ENCODE measurements at places on chromosomes 5 and 9.

- DNase-seq = no peak
Observed at GRCh38 chr9:134889386-134890154, 9.0 kb downstream of the FCN2 start.

DNA sequence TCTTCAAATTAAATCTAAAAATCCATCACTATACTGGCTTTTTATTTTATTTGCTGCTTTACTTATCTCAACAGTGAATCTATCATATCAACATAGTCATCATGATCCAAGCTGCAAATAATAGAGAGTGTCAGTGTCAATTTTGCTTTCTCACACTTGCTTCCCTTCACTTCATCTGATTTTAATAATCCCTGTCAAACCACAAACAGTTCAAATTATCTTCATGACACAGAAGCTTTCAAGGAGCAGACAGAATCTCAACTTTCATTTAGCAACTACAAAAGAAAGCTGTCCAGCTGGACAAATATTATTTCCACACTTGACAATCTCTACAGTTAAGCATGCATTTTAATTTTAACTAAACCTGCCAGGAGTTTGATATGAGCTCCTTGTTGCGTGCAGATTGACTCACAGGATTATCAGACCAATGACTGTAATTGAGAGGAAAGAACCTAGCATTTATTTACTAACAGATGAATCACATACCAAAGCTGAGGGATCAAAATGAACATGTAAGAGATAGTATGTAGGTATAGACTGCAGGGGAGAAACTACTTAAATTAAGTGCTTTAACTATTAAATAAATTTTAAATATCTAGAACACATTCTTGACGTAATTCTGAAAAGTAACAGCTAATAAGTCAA is 56.0 kb downstream of the KIAA0825 start:
- no peak for DNase-seq

- no peak for DNase-seq
Observed at GRCh38 chr5:150178262-150178661, 11.6 kb upstream of the SLC6A7 start.

GRCh38 chr5:149175346-149176105 is 34.2 kb downstream of the ABLIM3 start:
- no peak for DNase-seq

DNA sequence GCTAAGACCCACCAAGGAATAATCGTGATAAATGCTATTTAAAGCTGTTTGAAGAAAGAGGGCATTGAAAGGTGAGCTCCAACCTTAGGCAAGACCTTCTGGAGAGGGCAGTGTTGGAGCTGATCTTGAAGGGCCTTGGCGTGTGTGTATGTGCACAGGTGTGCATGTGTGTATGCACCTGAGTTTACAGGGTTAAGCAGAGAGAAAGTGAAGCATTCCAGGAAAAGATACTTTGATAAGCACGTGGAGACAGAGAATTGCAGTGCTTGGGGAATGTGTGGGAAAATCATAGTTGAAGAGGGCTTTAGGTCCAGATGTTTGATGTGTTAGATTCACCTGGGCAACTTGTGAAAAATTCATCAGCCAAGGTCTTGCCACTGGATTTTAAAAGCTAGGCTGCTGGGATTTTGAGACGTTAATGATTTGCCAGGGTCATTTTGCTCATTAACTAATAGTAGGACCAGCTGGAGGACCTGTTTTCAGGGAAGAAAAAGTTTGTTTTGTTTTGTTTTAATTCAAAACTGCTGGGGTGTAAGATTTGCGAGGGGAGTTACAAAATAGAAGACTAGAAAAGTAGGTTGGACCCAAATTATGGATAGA is 78.3 kb upstream of the ANKRD55 start:
- no peak for DNase-seq

DNA sequence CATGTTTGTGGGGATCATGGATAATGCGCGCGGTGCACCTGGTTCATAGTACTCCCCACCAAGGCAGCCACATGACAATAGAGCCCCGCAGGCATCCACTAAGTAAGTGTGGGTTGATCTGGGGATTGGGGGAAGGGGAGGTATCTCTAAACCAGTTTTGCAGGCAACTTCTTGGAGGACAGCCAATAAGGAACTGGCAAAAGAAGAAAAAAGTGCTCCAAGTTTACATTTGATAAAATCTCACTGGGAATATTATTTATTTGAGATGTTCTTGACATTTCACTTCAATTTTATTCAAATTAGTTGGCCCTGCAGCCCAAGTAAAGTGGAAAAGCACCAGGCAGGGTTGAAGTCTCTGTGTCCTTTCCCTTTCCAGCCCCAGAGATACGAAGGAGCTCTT is 8.5 kb downstream of the FBP1 start:
- peak; percentile 95 for DNase-seq

- DNase-seq = no peak
Observed at GRCh38 chr5:167696558-167697314, 594.7 kb upstream of the WWC1 start.

DNA sequence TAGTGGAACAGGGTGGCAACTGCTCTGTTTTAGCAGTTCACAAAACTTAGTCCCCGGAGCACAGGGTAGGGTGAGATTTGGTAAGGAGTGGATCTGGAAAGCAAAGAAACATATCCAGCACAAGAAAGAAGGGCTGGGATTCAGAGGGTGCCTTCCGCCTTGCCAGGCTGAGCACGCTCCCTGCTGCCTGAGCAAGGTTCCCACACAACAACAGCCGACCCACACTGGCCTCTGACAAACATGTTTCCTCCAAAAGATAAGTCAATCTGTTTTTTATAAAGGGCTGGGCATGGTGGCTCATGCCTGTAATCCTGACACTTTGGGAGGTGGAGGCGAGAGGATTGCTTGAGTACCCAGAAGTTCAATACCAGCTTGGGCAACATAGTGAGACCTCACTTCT is 45.8 kb downstream of the RAB3C start:
- no peak for DNase-seq

GRCh38 chr9:111902391-111903139 is 6.0 kb downstream of the UGCG start:
- no peak for DNase-seq

DNA sequence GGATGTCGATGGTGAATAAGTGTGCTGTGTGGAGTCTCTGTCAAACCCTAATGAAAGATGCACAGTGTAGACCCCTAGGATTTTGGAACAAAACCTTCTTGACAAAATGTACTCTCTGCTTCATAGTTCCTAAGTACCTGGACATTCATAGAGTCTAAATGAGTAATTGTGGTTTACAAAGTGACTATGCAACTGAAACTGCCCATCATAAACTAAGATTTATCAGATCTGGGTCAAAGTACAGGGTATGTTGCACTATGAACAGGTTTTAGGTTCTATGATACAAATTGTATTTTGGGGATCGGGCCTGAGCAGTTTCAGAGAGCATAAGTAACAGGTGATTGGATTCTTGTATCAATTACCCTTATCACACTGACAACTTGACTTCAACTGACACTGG is 79.4 kb downstream of the LURAP1L start:
- no peak for DNase-seq

DNA sequence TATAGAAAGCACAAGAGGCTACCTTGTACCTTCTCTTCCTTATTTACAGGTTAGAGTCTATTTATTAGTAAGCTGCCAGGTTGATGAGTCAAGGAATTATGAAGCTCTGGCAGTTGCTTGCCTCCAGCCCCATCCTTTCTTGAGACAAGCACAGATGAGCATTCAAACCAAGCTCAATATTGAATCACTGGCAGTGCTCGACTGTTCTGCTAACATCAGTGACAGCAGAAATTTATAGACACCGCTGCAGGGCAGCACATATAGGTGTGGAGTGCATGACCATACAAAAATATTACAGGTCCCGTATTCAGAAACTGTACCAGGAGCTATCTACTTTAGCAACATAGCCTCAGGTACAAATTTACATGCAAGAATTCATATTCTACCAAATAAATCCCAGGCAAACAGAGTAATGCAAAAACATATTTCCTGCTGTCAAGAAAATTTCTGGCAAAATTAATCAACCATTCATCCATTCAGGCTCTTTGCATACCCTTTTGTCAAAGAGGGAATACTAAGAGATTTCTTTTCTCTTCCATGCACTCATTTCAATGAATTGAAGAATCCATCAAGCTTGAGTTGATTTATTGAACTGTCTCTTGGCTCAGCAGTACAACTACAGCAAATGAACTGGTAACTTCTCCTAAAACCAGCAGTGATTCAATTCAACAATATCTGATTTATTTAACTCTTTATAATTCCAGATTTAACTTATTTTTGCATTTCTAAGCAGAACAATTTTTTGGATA is 26.9 kb upstream of the PCA3 start:
- no peak for DNase-seq

- DNase-seq = peak; percentile 10
Observed at GRCh38 chr5:11047030-11047429, 286.0 kb upstream of the DAP start.

DNA sequence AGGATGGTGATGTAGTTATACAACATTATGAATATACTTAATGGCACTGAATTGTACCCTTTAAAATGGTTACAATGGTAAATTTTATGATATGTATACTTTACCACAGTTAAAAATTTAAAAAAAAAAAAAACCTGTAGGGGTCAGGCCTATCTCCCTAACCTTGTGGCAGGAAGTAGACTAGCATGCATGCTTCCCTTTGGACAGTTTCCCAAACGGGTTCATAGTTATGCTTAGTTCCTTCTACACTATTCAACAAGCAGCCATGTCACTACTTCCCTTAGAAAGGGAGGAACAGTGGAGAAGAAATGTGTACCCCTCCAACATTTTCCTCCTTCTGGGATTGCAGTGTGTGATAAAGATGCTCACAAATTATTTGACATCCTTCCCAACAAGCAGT is 32.5 kb downstream of the IDNK start:
- no peak for DNase-seq

DNA sequence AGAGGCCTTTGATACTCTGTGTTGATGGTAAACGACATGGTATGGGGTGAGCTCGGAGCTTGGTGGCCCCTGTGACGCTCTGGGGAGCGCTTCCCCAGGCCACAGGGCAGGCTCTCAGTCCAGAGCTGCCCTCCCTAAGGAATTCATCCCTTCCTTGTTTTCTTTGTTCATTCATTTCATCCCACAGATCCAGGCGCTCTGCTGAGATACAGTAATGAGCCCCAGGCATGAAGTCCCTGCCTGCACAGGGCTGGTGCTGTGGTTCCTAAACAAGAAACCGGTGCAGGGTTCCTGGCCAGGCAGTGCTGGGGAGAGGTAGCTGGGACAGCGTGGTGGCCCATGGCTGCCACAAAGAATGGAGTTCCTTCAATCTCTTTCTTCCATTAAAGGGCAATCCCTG is 14.4 kb downstream of the NEK6 start:
- DNase-seq = no peak

DNA sequence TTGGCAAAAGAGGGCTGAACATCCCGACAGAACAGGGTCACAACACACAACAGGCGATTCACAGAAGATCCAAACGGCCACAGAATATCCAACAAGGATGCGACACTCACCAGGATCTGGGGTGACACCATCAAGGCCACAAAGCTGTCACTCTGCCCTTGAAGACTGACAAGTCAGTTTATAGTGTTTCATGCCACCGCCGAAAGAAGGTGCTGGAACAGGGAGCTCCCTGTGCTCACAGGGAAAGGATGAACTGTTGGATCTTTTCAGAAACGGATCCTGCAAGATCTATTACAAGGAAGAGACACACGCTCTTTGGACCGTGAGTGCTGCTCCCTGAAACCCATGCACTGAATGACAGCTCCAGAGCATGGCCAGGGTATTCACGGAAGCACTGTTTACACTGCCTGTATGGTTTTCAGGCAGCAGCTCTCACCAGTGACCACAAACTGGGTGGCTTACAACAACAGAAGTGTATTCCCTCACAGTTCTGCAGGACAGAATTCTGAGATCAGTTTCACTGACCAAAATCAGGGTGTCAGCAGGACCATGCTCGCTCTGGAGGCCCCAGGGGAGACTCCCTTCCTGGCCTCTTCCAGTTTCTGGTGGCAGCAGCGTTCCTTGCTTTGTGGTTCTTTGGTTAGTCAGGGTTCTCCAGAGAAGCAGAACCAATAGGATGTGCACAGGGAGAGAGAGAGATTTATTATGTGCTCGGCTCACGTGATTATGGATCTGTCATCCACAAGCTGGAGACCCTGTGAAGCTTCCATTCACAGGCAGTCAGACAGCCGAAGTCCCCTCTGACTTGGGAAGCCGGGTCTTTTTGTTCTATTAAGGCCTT is 52.8 kb downstream of the SEMA4D start:
- no peak for DNase-seq

DNA sequence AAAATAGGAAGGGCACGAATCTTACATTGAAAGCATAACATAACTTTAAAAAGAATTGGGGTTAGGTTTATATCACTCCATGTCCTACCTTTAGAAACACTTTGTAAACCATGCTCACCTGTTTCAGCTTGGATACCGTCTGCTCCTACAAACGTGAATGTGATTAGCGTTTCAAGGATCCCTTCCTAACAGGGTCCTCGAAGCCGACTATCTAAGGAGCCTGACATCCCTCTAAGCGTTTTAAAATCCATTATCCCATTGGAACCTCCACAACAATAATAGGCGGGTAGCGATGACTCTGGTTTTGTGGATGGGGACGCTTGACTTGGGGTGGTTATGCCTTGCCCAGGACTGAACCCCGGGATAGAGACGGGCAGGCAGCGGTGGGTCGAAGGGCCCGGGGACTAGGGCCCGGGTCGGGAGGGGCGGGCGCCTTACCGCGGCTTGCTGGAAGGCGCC is 937 bp downstream of the SVEP1 start:
- DNase-seq = no peak

GRCh38 chr9:128203024-128203706 is at the start of gene DNM1:
TSS of gene DNM1 (plus strand) at chr9:128203379. CDS start at chr9:128203471, 92 bp downstream.
- no peak for DNase-seq

- no peak for DNase-seq
Observed at GRCh38 chr5:52903142-52903541, 86.0 kb upstream of the ITGA2 start.

DNA sequence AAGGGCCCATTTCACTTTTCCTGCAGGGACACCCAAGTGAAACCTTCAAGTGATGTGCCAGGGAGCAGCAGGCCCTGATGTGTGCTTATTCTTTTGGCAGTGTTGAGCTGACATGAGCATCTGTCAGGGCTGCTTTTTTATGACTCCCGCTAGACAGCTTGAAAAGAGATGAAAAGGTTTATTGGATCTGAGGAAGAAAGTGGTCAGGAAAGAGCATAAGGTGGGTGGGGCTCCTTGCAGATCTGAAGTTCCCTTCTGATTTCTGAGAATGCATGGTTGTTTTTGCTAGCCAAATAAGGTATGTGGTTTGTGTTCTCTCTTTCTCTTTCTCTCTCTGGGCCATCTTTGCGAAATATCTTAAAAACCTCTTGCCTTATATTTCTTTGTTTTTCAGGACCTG is 316.1 kb downstream of the DMRT2 start:
- no peak for DNase-seq

GRCh38 chr5:175656966-175657365 is 905 bp upstream of the HRH2 start:
- DNase-seq = no peak

DNA sequence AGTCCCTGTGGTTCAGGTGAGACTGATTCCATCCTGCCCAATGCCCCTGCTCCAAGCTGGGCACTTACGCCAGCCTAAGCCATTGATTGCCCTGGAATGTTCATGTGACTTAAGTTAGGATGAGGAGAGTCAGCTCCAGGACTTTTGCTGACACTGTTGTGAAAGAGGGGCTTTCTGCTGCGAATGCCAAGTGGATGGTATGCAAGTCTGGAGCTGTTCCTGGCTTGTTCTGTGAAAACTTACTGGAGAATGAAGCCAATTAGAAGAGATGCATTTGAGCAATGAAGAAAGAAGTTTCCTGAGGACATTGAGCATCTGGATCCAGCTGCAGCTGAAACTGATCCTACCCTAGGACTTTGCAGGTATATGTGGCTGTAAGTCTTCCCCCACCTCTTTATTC is 61.2 kb upstream of the ZFR start:
- no peak for DNase-seq

Data from LNCaP clone FGC (cell line).